Lung microvascular endothelial cell (primary cell): ENCODE measurements at places on chromosomes 12 and 14.

GRCh38 chr14:92613008-92613658 lies 99.6 kb downstream of the RIN3 start:
- DNase-seq: peak; percentile 27

- no peak for DNase-seq
Observed at GRCh38 chr12:102958830-102959176, 1.3 kb downstream of the ASCL1 start.

GRCh38 chr14:61147381-61147821 lies 133.7 kb downstream of the TMEM30B start:
- peak; percentile 55 for DNase-seq

- peak; percentile 51 for DNase-seq
Observed at GRCh38 chr14:99899578-99900178, 106.5 kb downstream of the EML1 start.

DNA sequence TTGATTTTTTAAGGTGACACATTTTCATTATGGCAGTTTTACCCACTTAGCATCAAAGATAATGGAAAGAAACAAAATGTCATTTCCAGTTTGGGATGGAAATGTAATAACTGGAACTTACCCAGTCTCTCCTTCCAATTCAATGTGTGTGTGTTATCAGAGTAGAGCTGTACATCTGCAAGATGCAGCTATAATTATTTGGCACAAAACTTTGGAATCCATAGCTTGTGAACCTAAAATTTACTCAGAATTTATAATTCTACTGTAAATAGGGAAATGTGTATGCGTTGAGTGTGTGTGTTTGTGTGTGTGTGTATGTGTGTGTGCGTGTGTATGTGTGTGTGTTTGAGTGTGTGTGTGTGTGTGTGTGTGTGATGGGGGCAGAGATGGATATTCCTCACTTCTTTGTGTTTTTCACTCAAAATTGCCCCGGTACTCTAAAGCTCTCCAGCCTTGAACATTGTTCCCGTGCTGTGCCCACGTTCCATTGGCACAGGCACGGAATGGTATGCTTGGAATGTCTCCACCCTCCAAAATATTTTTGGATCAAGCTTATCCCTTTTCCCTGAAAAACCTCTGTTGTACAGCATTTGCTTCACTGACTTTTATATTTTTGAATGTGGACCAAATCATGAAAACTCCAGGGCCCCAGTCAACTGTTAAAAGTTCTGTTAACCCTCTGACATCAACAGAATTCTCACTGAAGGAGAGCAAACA lies 150.2 kb upstream of the BMP4 start:
- DNase-seq: no peak

DNA sequence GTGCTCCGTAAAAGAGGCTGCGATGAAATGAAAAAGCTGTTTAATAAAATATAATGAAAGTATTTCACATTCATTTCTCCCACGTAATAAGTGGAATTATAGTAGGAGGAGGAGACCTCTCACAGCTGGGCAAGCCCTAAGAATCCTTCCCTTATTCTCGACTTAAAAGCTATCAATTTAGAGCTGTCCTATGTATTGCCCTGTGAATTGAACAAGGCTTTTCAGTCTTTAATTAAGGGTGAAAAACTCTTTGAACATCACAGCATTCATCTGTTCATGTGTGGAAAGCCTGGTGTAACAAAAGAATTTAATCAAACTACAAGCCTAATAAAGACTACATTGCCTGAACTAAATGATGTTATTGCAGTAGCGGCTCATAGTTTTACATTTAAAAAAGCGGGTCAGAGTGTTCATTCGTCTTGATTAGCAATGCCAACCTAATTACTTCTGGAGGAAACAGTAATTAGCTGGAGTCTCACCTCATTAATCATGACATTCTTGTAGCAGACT lies 142.0 kb downstream of the ETNK1 start:
- DNase-seq: no peak

- no peak for DNase-seq
Observed at GRCh38 chr14:73785336-73785833, 66.2 kb upstream of the PTGR2 start.

- DNase-seq: no peak
Observed at GRCh38 chr12:119661882-119662281, 6.1 kb upstream of the PRKAB1 start.

DNA sequence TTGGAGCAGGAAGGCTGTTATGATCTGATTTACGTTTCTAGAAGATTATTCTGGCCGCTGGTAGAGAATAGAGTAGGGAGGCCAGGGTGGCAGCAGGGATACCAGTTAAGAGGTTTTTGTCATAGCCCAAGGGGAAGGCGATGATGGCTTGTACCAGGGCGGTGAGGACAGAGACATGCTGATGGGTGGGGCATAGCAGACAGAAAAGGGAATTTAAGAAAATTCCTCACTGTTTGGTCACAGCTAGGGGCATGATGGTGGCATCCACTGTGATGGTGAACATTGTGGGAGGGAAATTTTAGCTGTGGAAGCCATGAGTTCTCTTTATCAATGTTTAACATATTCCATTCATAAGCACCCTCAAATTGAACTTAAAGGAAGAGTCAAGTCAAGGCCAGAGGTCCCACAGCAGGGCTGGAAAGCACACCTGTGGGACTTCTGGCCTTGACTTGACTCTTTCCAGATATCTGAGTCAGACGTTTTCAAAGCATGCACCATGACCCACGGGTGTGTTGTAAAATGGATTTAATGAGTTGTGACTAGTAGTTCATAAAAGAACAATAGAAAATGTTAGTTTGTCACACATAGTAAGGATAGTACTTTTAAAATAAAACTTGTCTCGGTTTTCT lies 134.6 kb downstream of the CHST11 start:
- no peak for DNase-seq

GRCh38 chr12:101877806-101878242 lies 444 bp downstream of the DRAM1 start:
- no peak for DNase-seq

- no peak for DNase-seq
Observed at GRCh38 chr12:47762850-47763465, 4.3 kb upstream of the RAPGEF3 start.

- DNase-seq: no peak
Observed at GRCh38 chr12:104649921-104650320, 193.2 kb downstream of the CHST11 start.

DNA sequence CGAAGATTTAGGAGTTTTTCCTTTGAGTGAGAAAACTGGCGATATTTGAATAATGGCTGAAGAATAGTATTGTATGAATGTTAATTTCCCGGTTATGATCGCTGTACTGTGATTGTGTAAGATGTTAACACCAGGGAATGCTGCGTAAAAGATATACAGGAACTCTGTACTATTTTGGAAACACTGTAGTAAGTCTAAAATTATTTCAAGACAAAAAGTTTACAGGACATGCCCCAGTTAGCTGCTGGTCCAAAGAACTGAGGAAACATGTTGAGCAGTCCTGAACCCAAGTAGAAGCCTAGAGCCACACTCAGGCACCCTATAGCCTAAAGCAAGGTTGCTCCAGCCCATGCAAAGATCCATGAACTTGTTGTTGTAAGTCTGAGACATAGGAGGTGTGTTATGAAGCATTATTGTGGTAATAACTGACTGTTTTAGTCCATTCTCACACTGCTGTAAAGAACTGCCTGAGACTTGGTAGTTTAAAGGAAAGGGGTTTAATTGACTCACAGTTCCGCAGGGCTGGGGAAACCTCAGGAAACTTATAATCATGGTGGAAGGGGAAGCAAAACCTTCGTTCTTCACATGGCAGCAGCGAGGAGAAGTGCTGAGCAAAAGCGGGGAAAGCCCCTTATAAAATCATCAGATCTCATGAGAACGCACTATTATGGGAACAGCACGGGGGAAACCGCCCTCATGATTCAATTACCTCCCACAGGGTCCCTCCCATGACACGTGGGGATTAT lies 99.8 kb upstream of the RESF1 start:
- DNase-seq: no peak

DNA sequence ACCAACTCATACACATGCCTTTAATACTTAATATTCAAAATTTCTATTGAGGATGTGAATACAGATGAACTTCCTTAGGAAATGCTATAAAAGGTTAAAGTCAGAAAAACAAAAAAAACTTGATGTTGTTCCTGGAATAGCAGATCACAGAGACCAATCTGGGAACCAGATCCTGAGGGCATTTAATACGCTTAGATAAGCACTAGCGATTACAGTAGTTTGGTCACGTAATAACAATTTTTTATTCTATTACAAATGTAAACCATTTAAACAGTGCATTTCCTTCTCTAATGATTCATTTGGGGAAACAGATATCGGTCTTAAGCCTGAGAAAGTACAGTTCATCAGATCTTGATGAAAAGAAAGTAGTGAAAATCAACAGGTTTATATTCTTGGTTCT lies 30.8 kb upstream of the ABCC9 start:
- DNase-seq: no peak

DNA sequence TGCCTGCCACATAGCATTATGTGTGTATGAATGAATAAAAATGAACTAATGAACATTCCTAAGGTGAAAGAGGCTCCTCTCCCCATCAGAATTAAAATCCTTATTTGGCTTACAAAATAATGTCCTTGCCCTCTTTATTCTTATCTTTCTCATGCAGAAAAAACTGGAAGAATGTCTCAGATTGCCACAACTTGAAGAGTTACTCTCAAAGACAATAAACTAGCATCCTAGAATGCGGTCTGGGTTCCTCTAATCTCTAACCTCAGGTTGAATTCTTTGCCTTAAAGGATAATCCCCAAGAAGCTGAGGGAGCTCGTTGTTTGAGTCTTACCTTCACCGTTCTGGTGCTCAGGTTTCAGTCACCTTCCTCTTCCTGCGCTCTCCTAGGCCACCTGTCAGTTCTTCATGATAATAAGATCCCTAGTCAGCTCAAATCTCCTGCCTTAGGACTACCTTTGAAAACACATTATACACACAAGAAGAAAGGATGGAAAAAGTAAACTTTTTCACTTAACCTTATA lies 147.1 kb downstream of the PHLDA1 start:
- DNase-seq: no peak

DNA sequence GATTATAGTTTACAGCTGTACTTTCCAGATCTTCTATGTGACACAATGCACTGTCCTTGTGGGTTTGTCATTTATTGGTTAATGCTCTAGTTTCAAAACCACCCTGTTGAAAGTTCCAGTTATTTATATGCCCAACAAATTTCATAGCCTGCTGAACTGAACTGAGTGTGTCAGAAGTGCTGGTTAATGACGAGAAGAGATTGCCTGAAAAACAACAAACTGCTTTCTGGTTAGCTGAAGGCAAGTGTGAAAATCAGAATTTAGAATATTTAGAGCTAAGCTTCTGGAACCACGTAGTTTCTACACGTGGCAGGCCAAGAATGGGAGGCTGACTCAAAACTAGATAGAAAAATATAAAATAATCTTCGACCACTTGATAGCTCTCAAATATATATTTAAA lies 19.1 kb upstream of the RIN3 start:
- no peak for DNase-seq

- DNase-seq: peak; percentile 17
Observed at GRCh38 chr14:102164241-102164641, 24.5 kb downstream of the WDR20 start.

DNA sequence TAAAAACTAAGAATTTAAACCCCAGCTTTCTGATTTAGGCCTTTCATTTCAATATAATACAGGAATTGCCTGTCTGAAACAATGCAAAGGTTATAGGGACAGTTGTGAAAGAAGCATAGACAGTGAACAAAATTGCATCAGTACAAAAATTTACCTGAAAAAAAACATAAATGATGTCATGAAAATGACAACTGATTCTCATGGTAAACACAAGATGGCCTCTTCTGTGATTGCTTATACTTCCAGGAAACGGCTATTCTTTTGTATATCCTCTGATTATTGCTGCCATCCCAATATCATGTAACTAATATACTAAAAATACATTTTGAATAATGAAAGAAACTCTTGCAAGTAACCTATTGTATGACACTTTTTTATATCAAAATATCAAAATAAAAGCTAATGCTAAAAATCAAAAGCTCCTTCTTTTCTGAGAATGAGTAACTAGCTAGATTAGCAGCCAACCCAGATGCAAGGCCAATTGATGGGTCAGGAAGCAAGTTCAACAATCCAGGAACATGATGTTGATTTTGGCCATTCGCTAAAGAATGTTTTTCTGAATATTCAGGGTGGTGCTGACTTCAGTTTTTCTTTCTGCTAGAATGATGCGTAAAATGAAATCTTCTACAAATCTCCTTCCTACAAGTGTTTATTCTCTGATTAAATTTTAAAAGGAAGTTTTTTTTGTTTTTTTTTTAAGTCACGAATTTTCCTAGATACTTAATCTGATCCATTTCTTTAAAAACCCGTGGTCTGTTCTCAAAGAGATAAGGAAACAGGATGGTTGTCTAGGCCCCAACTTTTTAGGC lies 83.6 kb downstream of the ALX1 start:
- DNase-seq: peak; percentile 42

- DNase-seq: no peak
Observed at GRCh38 chr12:639566-639965, 23.7 kb downstream of the NINJ2 start.

DNA sequence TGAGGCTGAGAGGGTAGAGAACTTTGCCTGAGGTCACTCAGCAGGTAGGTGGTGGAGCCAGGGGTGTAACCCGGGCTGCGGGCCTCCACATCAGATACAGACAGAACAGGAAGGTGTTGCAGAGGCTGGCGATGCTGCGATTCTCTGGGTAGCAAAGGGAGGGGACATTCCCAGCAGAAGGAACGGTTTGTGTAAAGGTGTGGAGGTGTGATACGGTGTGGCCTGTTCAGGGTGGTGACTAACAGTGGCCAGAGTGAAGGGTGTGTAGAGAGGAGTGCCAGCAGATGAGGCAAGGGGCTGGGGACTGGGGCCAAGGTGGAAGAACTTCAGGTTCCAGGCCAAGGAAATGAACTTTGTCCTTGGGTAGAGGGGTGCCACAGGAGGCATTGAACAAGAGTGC lies 18.2 kb upstream of the FAIM2 start:
- no peak for DNase-seq

DNA sequence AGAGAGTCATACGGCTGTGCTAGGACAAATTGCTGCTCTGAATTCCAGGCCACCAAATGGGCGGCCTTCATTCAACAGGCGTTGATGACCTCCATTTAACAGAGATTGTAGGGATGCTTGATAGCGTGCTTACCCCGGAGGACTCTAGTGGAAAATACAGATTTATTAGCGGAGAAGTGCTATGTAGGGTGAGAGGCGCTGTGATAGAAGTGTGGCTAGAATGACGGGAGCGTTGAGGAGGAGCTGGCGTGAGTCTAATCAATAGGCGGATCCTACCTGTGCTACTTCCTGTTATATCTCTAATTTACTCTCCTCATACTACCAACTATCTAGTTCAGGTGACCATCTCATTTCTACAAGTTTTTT lies 668 bp downstream of the MRPS35 start:
- no peak for DNase-seq

GRCh38 chr14:36702474-36702873 lies 40.8 kb downstream of the PAX9 start:
- no peak for DNase-seq
